ENCODE measurements at places on chromosomes 5 and 9.

- peak; percentile 46 for DNase-seq
Measured at GRCh38 chr9:18438300-18438925, 35.5 kb upstream of the ADAMTSL1 start.

GRCh38 chr9:72579880-72580550 lies 58.6 kb downstream of the TMC1 start:
- DNase-seq: no peak

GRCh38 chr9:19231126-19231903 lies 822 bp downstream of the DENND4C start:
- no peak for DNase-seq

DNA sequence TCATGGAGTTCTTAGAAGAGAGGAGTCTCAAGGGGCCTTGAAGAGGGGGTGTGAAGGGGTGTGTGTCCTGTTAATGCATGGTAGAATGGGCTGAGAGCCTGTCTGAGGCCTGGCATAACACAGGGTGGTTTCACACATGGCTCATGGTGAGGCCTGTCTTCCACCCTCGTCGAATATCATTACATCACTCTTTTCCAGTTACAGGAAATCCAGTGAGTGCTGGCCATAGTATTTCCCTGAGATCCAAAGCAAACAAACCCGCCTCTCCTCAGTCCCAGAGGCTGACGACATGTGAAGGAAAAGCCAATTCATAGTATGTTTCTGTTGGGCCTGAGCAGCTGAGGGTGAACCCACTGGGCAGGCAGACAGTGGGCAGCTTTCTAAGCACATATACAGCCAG lies 159.4 kb upstream of the NR3C1 start:
- no peak for DNase-seq

DNA sequence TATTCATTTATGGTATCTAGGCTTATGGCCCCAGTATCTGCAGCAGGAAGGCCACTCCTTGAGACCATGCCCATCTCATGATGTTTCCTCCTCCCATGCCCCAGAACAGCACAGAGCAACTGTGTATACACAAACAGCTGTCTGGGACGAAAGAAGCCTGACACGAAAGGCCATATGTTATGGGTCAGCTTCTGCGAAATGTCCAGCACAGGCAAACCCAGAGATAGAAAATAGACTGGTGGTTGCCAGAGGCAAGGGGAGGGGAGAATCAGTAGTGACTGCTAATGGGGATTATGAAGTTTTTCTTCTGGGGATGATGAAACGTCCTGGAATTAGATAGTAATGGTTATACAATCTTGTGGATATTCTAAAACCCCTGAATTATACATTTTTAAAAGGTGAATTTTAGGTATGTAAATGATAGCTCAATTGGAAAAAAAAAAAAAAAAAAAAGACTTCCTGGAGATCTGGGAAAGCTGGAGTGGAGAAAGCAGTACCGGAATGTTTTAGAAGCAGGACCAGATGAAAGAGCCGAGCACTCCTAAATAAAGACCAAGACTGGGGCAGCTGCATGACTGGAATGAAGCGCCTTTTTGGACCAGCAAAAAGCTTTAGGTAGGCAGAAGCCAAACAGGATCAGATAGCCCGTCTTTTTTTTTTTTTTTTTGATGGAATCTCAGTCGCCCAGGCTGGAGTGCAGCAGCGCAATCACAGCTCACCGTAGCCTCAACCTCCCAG lies 29.2 kb downstream of the PCDHGC5 start:
- DNase-seq: no peak

GRCh38 chr5:6686915-6687409 lies 26.3 kb upstream of the TENT4A start:
- DNase-seq: no peak

GRCh38 chr5:160668356-160668755 lies 183.7 kb downstream of the ATP10B start:
- DNase-seq: no peak

GRCh38 chr9:95080961-95081647 lies 236.4 kb downstream of the FANCC start:
- no peak for DNase-seq

DNA sequence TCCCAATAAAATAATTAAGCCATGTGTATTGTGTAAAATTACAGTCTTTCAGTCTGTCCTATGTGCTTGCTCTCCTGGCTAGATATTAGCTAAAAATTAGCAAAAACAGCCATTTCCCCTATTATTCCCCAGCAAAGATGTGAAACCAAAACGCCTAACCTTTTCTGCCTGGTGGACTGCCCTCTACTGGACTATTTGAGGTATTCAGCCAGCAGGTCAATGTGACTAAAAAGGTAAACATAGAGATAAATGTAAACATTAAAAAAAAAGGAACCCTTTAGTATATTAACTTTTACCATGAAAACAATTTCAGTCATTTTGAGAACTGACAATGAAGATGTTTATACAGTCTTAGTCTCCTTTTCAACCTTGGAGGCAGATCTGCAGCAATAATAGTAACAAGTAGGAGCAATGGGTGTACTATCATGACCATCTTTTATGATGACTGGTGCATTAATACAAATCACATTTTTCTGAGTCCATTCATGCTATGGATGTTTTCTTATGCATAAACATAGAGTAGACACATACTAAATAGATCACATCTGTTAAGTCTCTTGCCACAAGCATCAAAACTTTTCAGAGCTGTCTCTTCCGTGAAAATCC lies 10.1 kb downstream of the ATG12 start:
- no peak for DNase-seq

GRCh38 chr9:130303613-130304055 lies 38.1 kb downstream of the HMCN2 start:
- no peak for DNase-seq

GRCh38 chr9:16627967-16628366 lies 242.5 kb downstream of the BNC2 start:
- DNase-seq: no peak

DNA sequence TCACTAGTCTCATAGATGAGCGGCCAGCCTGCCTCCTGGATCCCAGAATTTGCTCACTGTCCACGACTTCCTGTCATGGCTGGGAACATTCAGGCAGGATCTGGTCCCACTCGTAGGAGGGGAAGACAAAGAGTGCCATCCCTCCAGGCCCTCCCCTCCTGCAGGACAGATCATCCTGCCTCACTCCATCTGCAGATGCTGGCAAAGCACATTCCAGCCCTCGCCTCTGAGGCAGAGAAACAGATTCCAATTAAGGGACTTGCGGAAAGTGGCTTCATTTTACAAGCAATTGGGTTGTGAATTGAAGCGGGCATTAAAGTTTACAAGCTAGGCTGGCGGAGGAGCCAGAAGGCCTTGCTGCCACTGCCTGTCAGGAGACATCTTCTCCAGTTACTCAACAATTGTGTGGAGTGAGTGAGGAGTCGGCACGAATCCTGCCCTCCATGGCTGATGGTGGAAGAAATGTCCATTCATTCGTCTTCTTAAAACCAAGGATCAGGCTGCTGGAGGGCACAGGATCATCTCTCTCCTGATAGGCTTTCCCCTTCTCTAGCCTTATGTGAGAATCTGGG lies 41.8 kb upstream of the KCNMB1 start:
- DNase-seq: no peak

DNA sequence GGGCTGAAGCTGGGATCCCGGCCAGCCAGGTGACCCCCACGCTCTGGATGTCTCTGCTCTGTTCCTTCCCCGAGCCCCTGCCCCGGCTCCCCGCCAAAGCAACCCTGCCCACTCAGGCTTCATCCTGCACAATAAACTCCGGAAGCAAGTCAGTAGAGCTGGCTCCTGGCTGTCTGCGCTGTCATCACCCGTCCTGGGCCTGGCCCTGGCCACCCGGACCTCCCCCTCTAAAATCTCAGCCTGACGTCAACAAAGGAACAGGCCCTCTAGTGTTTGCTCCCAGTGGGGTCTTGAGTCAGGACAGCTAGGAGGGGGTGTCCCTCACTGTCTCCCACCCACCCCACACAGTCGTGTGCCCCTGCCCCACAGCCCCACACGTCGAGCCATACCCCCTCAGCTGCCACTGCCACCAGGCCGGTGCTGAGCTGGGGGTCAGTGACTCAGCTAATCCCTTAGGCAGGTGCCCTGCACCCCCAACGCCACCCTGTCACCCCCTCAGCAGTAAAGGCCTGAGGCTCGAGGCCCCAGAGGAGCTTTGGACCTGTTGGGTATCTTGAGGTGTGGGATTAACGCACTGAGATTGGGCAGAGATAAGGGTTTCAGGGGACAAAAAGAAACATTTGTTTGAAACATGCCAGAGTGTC lies 1.1 kb upstream of the LCNL1 start:
- no peak for DNase-seq

DNA sequence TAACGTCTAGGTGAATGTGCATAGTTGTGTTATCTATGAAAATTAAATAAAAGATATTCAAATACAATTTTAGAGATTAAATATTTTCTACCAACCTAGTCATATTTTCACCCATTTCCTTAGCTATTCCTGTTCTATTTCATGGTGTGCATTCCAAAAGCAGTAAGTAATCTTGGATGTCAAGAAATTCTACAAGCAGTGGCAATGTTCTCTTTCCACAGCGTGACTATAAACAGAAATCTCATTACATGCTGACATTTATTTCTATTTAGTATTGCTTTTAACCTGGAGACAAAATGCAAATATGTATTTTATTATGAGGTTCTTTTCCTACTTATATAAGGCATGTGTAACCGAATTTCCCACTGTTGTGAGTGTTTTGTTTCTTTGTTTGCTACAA lies 510.0 kb downstream of the ACTL7B start:
- DNase-seq: no peak

DNA sequence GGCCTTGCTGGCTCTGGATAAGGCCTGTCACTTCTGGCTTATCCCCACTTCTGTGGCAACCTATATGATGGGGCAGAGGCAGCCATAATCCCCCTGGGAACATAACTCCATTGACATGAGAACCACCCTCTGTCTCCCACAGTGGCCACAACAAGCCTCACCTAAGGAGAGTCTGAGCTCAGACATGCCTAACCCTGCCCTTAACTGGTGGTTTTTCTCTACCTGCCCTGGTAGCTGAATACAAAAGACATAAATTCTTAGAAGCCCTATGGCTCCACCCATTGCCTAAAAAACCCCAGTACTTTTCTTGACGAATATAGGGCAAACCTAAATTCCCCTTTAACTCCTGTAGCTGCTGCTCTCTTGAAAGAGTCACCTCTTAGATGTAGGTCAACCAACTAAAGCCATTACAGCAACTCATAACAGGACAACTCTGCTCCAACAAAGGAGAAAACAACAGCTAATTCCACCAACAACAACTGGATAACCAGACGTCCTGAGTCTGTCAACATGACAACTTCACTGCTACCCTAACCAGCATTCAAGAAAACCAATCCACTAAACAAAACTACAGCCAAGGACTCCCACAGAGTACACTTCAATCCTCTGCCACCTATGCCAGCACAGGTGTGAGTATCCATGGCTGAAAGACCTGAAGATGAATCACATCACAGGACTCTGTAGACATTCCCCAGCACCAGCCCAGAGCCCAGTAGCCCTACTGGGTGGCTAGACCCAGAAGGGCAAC lies 427.7 kb downstream of the PRELID2 start:
- DNase-seq: no peak

DNA sequence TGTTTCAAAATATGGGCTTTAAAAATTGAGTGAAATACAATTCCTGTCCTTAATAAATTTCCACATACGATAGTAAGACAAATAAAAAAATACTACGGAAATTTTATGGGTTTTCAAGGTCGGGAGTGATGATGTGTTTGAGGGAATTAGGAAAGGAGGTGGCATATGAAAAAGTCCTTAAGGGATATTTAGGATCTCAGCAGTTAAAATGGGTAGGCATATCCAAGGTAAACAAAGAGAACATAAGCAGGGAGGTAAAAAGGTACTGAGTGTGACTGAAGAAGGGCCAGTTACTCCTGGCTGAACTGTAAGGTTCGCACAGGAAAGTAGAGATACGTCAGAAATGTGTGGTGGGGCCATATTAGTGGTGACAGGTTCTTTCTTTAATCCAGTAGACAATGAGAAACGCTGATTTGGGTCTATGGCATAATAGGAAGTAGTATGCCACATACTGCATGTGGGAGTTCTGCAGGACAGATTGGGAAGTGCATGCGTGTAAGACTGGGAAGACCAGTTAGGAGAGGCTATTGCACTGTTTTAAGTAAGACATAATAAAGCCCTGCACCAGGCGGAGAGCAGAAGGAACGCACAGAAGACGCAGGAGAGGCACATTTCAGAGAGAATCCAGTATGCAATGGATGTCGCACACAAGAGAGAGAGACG lies 937 bp upstream of the HMGCR start:
- no peak for DNase-seq

DNA sequence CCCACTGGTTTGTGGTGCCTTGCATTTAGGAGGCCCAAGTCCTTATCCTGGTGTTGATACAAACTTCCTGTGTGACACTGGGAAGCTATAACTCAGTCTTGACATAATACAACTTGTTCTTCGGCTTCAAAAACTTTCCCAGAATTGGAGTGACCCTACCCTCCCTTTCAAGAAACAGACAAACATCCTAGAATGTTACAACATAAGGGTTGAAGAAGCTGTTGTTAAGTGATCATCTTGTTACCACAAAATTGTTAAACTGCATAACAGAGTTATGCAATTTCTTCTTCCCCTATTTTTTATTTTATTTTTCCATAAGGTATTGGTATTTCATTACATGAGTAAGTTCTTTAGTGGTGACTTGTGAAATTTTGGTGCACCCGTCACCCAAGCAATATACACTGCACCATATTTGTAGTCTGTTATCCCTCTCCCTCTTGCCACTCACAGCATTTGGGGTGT lies 21.3 kb downstream of the TLR4 start:
- no peak for DNase-seq

- no peak for DNase-seq
Measured at GRCh38 chr5:147547730-147548129, 37.9 kb upstream of the DPYSL3 start.

- no peak for DNase-seq
Measured at GRCh38 chr9:114924327-114924726, 6.1 kb downstream of the TNFSF8 start.

DNA sequence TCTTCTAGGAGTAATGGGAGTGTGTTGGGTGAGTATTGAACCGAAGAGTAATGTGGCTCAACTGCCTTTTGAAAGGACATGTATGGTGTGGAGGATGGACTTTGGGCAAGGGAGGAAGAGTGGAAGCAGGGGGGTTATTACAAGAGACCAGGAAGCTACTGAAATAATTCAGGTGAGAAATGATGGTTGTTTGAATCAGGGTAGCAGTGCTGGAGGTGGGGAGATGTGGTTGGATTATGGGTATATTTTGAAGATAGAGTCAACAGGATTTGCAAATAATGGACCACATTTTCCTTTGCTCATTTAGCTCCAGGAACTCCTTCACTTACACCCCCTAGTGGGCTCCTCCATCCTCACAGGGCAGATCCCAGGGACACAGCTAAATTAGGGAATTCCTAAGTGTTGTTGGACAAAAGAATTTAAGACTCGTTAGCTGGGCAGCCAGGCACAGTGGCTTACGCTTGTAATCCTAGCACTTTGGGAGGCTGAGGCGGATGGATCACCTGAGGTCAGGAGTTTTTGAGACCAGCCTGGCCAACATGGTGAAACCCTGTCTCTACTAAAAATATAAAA lies 1.2 kb upstream of the SLC4A9 start:
- no peak for DNase-seq

DNA sequence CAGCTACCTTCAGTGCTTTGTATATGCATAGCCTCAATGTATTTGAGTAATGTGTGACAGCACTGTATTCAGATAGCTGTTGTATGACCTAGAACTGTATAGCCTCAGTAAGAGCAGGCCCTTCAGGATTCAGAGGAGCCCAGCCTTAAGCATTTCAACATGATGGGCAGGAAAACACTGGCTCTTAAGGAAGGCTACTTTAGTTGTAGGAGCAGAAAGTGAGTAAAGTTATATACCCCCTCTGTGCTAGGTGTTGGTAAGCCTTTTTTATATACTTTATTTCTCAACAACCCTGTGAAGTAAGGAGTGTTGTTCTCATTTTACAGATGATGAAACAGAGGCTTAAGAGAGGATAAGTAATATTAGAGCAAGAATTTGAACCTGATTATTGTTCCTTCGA lies 1.5 kb upstream of the GPR21 start:
- no peak for DNase-seq

Measured in activated CD8-positive, alpha-beta memory T cell treated with anti-CD3 and anti-CD28 coated beads, Interleukin-2, amount 50 U/mL, for 48 hours (primary cell).